Stimulated activated CD4-positive, alpha-beta T cell treated with anti-CD3 and anti-CD28 coated beads, Interleukin-15, amount 100 ng/mL, for 48 hours (primary cell): ENCODE measurements at places on chromosomes 5 and 9.

DNA sequence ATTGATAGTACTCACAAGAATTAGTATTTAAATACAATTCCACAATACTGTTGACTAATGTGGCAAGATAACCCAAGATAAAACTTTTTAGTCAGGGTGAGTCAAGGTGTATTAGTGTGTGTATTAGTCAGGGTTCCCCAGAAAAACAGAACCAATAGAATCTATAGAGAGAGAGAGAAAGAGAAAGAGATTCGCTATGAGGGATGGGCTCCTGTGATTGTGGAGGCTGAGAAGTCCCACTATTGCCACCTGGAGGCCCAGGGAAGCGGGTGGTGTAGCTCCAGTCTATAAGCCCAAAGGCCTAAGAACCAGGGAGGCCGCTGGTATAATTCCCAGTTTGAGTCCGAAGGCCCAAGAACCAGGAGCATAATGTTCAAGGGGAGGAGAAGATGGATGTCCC lies 10.0 kb upstream of the SHISAL2B start:
- no peak for DNase-seq

DNA sequence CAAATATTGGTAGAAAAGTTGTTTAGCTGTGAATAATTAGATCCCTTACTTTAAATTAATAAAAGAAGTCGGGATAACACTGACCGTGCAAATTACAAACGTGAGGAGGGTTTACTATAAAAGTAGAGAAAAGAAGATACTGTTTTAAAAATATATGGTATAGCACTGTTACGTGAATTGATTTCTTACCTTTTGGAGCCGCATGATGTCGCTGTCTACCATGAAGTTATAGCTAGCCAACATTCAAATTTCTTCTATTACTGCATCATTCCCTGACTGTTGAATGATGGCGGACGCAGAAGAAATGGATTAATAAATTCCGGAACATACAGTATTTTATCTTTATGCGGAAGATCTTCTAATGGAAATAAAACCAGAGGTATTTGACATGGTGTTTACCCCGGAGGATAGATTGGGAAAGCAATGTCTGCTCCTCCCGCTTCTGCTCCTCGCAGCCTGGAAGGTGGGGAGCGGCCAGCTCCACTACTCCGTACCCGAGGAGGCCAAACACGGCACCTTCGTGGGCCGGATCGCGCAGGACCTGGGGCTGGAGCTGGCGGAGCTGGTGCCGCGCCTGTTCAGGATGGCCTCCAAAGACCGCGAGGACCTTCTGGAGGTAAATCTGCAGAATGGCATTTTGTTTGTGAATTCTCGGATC lies at the start of gene PCDHA6:
TSS of gene PCDHA6 (plus strand) at position 257 of the 658 bp plus-strand sequence. CDS start at position 389, 132 bp downstream.
- DNase-seq = no peak

GRCh38 chr9:115668521-115668920 lies 485.1 kb upstream of the PAPPA start:
- DNase-seq = no peak

DNA sequence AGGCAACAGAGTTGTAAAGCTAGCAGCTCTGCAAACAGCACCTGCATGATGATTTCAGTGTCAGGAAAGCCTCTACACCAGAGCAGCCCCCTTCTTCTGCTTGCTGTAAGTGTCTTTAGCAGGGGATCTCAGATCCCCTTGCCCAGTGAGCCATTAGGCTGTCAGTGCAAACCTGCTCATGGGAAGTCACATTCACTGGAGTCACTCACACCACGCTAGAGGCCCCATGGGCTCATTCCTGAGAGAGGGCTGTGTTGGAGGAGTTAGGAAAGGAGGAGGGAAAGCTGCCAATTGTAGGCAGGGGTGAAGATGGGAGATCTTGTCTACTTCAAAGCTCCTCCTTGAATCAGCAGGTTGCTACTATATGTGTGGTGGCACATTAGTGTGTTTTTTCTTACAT lies 275.2 kb downstream of the SMARCA2 start:
- DNase-seq = no peak

DNA sequence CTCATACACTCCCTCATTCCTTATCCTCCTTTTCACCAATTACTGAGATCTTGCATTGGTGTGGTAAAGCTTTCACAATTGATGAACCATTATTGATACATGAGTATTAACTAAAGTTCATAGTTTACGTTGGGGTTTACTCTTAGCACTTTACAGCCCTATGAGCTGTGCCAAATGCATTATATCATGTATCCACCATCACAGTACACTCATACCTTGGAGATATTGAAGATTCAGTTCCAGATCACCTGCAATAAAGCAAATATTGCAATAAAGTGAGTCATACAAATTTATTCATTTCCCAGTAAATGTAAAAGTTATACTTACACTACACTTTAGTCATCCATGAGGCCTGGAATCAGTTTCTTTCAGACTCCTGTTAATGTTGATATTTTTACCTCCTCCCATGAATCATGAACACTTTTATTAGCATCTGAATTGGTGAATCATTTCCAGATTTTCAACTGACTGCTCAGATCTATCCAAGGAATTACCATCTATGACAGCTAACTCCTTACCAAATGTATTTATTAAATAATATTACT lies 546.6 kb upstream of the PTPRD start:
- no peak for DNase-seq

GRCh38 chr9:121023064-121023463 lies 27.0 kb downstream of the C5 start:
- no peak for DNase-seq

GRCh38 chr5:125865166-125865815 lies 557.9 kb upstream of the GRAMD2B start:
- no peak for DNase-seq

DNA sequence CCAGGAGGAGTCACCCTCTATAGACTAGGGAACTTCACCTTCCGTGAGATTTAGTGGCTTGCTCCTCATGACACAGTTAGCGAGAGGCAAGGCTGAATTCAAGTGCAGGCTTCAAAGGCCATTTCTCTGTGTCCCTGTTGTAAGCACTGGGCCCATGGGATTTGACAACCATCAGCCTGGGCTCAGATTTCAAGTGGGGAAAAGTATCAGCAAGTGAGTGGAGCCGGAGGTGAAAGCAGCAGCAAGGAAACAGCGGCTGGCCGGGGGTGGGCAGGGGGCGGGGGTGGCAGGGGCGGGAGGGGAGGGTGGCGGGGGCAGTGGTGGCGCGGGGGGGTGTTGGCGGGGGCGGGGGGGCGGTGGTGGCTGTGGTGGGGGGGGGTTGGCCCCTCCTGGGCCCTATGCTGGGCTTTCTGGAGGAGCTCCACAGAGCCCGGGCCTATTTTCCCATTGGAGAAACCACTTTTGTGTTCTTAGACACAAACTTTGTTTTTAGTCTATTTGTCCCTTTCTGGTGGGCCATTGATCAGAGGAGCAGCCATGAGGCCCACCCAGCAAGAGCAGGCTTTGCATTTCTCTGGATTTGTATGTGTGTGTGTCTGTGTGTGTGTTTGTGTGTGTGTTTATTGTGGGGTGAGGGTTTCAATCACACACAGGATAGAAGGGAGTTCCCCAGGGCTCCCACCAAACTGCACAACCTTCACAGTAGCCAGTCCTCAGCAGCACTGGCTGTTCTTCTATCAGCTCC lies 165.4 kb upstream of the RAI14 start:
- DNase-seq = no peak

DNA sequence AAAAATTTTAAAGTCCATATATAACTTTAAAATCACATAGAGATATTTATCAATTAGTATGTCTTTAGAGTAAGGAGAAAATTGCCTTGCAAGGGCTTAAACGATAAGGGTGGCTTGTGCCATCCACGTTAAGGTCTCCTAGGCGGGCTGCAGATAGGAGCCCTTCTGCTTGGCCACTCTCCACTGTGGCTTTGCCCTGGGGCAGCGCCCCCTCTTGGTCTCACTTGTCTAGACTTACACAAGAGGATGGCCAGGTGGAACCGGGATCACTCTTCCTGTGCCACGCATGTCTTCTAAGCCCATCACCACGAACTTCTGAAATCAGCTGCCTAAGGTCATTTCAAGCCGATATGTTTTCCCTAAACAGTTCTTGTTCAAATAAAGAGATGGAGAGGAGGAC lies 2.9 kb downstream of the FPGS start:
- DNase-seq = no peak

- no peak for DNase-seq
Measured at GRCh38 chr5:174607916-174608315, 116.5 kb upstream of the MSX2 start.

DNA sequence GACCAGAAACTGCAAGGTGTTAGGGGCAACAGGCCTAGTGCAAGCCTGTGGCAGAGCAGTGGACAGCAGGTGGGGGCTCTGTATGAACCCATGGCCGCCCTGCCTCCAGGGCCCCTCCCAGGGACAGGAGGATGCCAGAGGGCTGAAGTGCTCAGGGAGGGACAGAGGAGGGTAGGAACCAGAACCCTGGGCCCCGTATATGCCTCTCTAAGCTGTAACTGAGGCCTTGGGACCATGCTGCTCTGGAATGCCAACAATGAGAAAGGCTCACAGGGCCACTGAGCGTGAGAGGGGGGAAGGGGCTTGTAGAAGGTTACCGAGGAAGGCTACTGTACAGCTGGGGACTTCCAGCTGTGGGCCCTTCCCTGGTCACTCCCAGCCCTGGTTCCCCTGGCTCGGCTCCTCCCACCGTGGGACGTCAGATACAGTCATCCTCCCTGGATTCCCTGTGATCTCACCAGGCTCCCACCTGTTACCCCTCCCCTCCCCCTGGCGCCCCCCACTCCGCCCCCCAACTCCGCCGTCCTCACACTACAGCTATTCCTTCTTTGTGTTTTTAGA lies 21.1 kb downstream of the AQP7 start:
- no peak for DNase-seq

GRCh38 chr9:69885931-69886330 lies 65.3 kb downstream of the CFAP95 start:
- no peak for DNase-seq

GRCh38 chr9:134505032-134505431 lies 136.6 kb upstream of the COL5A1 start:
- DNase-seq = no peak

GRCh38 chr5:95564450-95564849 lies 9.5 kb downstream of the ARSK start:
- no peak for DNase-seq

DNA sequence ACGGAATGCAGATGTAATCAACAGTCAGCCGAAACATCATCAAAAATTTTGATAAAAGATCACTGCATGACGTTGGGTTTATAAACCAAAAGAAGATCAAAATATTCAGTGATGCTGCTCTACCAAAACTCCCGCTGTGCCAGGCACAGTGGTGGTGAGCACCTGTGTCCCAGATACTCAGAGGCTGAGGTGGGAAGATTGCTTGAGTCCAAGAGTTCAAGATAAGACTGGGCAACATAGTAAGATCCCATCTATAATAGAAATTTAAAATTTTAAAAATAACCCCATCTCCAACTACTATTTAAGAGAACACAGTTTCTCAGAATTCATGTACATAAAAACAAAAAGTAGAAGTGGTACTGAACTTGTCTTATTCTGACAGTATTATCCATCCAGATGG lies 3.8 kb downstream of the LMAN2 start:
- DNase-seq = no peak

- no peak for DNase-seq
Measured at GRCh38 chr9:87263291-87263690, 234.4 kb upstream of the DAPK1 start.

DNA sequence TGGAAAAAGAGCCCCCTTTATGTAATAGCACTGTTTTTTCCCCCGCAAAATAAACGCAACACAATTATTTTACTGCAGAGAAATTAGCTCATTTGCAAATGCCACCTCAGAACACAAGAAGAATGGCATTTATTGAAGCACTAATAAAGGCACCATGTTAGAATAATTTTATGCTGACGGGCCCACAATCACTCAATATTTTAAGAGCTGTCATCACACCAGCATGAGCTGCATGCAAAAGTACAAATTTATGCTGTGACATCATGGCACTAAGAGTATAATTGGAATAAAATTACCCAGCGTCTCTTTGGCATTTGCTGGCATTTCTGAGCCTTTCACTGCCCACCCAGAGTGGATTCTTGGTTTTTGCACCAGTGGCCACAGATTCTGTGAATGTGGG lies 364.6 kb downstream of the TLE4 start:
- DNase-seq = no peak

DNA sequence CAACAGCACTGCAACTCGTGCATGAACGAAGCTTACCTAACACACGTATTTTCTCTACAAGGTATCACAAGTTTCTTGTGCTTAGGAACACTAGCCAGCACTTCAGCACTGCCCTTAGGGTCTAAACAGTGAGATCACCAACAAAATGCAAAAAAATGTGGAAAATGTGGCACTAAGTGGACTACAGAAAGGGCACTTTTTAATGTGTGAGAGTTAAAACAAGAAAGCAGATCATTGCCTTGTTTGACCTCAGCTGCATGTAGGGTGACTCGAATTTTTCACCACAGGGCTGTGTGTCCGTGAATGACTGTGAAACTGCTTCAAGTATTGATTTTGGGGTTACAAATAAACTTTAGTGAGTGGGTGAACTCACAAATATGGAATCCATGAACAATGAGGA lies 90.5 kb downstream of the MARCHF3 start:
- no peak for DNase-seq

- DNase-seq = no peak
Measured at GRCh38 chr5:68274847-68275651, 59.5 kb downstream of the PIK3R1 start.

DNA sequence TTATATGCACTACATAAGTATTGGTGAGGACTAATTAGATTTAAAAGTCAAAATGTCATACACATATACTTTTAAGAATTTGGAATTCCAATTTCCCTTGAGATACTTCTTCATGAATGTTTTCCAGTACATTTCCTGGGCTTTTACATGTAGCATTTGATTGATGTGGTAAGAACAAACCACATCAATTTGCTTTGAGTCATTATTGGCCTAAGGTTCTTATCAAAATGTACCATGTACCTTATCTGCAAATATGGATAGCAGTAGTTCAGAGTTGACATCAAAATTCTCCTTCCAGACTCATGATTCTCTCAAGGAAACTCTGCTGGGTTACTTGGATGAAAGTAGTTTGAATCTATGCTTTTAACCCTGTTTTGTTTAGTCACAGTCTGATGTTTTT lies 2.5 kb downstream of the CAST start:
- DNase-seq = no peak

DNA sequence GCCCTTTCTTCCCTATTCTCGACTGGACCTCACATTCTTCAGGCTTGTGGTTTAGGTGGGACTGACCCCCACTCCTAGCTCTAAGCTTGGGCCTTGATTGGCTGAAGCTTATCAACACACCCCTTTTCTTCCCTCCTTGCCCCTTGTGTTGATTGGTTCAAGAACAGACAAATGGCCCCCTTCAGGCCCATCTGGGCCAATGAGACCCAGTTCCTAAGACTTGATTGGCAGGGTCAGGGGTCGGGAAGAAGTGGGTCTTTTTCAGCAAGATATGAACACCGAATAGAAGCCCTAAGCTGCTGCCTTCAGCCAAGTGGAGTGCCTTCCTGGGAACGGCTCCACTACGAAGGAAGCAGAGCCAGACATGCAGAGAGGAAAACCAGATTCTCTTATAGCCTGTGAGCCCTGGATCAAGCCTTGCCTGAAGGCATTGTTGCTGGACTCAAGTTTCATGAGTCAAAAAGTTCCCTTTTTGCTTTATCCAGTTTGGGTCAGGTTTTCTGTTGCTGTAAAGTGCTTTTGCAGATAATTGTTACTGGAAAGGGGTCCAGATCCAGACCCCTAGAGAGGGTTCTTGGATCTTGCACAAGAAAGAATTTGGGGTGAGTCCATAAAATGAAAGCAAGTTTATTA lies 22.4 kb upstream of the NCS1 start:
- DNase-seq = no peak
